ENCODE measurements at places on chromosomes 6 and 20.

GRCh38 chr6:88361298-88361697, 195.2 kb upstream of the CNR1 start:
- DNase-seq, result no peak

GRCh38 chr6:112330071-112330878, 16.9 kb upstream of the RFPL4B start:
- no peak for DNase-seq

GRCh38 chr20:50272030-50272723, 81.5 kb downstream of the CEBPB start:
- DNase-seq, result no peak

DNA sequence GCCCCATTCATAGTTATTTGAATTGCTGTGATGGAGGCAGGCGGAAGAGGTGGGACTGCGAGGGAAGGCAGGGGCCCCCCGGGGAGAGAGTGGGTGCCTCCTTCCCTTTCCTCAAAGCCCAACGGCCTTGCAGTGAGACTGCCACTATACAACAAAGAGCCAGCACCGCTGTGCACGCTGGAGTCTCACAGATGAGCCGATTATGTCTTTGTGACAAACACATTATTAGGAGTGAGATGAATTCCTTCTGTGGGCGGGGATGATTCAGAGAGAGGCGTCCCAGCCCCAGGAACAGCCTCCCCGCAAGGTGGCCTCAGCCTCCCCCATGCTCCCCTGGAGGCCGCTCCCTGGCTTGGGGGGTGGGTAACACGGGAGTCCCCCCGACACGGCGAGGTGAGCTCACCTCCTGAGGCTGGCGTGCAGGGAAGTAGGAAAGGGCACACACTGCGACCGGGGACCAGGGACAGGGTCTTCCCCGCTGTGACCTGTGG, 26.7 kb downstream of the NTSR1 start:
- DNase-seq, result no peak

DNA sequence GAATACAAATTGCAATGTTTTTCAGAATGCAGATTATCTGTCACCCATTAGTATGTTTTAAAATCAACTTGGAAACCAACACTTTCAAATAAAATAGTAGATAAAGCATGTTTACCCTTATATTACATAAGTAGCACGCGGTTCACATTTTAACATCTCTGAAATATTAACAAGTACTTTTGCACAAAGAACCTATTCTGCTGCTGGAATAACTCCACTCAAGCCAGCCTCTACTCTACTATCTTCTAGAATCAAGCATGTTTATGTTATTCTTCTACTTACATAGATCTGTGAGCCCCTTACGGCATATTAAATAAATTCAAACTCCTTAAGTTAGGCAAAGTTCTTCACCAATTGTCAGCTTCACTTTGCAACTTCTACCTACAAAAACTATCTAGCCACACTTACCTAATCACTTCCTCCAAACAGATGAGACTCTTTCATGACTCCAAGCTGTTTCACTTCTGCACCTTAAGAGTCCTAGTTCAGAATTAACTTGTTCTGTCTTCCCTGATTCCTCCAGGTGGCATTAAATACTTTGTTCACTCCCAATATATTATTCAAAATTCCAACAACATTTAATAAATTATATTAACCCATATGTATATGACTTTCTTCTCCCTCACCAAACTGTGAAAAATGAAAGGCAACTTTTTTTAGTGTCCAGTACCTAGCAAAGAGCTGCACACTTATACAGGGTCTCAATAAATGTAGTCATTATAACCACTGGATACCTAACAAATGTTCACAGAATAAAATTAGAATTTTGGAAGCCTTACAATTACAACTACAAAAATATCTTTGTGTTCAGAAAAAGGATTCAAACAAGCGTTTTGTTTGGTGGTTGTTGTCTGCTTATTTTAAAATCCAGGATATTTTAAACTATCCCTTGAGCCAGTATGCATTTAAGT, 12.1 kb downstream of the CEP85L start:
- no peak for DNase-seq

GRCh38 chr6:34709386-34709785, 12.8 kb upstream of the ILRUN start:
- no peak for DNase-seq

DNA sequence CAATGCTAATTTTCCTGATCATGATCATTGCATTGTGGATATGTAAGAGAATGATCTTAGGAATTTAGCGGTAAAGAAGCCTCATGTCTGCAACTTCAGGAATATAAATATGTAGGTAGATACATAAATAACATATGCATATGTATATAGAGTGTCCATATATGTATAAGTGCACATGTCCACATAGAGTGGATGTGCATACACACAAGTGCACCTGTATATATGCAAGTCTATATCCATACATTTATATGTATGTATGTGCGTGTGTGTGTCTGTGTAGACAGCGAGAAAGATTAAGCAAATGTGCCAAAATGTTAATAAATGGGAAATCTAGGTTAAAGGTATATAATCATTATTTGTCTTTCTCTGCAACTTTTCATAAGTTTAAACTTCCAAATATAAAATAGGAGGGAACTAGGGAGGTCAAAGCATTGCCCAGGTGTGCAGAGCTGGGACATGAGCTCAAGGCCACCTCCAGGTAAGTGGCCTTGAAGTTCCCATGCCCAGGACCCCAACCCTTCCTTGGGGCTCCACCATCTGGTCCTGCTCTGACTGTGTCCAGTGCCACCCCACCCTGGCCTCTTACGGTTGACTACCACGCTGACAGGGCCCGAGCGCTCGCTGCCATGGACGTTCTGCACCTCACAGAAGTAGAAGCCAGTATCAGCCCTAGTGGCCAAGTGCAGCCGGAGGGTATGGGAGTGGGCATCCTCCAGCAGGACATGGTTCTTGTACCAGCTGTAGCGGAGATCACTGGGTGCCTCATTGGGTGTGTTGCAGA, 9.6 kb downstream of the SIGLEC1 start:
- DNase-seq, result no peak

- DNase-seq, result no peak
Observed at GRCh38 chr6:13418844-13419243, 68.6 kb downstream of the GFOD1 start.

GRCh38 chr6:124590001-124590400, 372.2 kb upstream of the RNF217 start:
- DNase-seq, result no peak

DNA sequence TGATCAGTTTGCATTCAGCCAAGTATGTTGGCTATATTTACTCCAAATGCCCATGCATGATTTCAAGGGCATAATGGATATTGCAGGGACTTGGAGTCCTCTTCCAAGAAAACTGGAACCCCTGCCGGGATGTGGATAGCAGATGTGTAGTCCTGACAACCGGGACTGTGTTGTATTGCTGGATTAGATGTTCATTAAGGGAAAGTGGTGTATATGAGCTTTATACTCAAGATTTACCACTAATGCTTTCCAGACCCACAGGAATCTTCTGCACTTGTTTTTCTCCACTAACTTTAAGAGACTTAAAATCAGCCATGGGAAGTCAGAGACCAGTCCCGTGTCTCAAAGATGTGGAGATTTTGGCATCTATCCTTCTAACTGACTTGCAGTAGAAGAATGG, 770.9 kb downstream of the HDGFL1 start:
- no peak for DNase-seq

- no peak for DNase-seq
Observed at GRCh38 chr20:9198460-9198859, 129.6 kb downstream of the PLCB4 start.

DNA sequence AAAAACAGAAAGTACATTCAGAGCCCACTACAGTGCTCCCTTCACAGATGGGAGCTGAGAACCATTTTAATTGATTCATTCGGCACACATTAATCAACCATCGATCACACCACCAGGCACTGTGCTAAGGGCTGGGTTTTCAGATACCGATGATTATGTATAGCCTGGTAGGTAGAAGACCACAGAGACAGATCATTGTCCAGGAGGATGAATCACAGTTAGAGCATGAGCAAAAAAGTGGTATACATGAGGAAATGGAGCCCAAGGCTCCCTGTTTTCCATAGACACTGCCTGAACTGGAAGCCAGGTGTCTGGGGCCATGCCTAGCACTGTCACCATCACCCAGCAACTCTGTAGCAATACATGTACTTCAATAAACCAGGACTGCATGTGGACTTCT, 9.0 kb upstream of the PRDM1 start:
- no peak for DNase-seq

GRCh38 chr6:119040636-119041035, 37.8 kb downstream of the FAM184A start:
- DNase-seq, result no peak

- DNase-seq, result no peak
Observed at GRCh38 chr6:108115598-108116058, 41.1 kb upstream of the OSTM1 start.

DNA sequence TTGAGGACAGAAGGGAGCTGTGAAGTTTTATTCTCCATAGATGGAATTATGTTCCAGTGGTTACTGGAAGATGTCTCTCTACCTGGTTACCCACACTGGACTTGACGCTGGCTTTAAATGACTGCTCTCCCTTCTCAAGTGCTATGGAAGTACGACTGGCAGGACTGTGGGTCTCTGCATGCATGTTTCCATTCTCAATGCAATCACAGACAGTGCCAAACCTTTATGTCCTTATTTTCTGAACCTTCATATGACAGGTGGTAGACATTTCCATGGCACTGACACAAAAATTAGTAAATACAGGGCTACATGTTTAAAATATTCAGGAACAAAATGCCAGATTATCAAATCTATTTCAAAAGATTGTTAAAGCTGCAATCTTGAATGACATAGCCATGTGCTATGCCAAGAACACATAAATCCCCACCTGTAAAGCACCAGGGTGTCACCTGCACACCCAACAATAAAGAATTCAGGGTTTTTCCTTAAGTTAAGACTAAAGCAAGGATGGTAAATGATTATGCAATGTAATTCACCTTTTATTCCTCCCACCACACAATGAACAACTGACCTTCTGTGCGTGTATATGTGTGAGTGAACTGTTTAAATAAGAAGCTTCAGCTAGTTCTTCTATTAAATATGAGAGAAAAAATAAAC, 153.3 kb upstream of the ENPP5 start:
- DNase-seq, result no peak

- DNase-seq, result no peak
Observed at GRCh38 chr6:72748759-72749158, 126.9 kb downstream of the KCNQ5 start.

- no peak for DNase-seq
Observed at GRCh38 chr6:127102299-127102698, 16.2 kb upstream of the RSPO3 start.

GRCh38 chr6:141988327-141988726, 144.4 kb upstream of the GJE1 start:
- DNase-seq, result no peak

DNA sequence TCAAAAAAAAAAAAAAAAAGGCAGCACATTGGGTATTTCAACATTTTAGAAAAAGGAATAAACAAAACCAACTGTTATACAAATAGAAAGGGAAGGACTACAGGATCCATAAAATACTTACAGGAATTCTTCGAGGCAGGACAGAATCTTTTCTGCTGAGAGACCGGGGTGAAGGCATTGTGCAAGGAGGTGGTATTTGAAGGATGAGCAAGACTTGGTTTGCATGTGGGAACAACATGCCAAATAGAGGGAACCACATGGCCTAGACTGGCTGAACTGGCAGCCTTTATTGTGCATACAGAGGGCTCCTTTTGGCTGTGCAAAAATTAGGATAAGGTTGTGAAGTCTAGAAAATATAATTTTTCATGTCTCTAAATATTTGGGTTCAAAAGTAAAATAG, 62.9 kb downstream of the SCAND1 start:
- no peak for DNase-seq

DNA sequence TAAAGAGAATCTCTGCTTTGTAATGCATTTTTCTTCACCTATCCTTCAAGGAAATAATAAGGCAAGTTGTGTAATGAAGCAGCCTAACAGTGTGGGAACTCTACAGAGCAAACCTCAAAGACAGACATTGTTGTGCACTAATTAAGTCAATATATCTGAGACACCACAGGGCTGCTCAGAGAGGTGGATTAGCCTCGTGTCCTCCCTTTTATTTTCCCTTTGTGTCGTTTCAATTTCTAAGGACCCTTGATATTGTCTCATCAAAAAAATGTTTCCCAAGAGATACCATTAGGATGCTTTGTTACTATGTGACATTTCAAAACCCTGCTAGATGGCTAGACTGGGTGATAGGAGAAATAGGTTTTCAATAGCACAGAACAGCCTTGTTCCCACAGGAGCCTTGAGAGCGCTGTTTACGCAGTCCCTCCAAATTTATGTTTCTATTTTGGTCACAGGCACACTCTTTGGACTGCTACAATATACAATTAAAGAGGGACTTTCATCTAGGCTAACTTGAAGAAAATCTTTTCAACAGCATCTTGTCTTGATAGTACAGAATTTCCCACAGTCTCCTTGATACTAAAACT, 23.1 kb downstream of the UBE3D start:
- DNase-seq, result no peak

- DNase-seq, result no peak
Observed at GRCh38 chr6:73923905-73924485, 228.0 kb downstream of the CD109 start.

GRCh38 chr6:46323312-46323965, 152.7 kb upstream of the ENPP5 start:
- no peak for DNase-seq

DNA sequence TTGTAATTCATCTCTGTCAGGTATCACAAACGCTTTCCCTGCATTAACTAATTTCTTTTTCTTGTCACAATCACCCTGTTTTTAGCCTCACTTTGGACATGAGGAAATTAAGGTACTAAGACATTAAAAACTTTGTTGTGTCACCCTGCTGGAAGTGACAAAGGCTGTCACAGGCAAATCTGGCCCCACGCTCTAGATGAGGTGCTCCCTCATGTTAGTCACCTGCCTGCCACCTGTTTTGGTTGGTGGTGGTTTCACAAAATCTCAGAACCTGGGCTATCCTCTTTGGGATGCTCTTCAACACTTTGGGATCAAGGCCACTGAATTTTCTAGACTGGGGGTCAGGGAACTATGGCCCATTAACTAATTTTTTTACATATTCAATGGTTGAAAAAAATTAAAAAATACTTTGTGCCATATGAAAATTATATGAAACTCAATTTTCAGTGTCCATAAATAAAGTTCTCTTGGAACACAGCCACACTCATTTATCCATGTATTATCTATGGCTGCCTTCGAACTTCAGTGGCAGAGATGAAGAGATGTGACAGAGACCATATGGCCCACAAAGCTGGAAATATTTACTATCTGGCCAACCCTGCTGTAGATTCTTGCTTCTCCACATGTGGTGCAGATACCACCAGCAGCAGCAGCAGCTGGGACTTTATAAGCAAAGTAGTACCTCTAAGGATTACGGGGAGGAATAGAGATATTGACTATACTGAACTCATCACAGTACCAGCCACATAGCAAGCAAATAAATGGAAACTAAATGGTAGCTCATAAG, 16.1 kb upstream of the TNFAIP3 start:
- no peak for DNase-seq

GRCh38 chr6:165040440-165040839, 269.0 kb downstream of the C6orf118 start:
- DNase-seq, result no peak

DNA sequence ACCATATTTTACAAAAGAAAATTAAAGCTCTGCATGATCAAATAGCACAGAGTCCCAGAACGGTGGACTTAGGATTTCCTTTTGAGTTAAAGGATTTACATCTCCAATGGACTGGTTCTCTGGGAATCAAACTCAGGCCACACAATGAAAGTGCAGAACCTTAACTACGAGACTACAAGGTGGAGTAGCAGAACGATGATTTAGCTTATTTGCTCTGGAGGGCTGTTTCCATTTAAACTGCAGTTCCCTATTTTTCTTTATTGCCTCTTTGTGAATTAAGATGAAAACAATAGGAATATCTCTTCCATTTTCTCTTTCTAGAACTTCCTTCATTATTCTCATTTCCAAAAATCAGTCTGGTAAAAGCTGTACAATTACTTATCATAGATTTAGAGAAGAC, 65.7 kb downstream of the TFAP2B start:
- DNase-seq, result no peak

GRCh38 chr6:3176562-3177355, 19.4 kb upstream of the TUBB2A start:
- no peak for DNase-seq

Data from activated gamma-delta T cell (primary cell).